ENCODE measurements at places on chromosomes 7 and 10. TPM values are rescaled to one million over a fixed set of nuclear protein-coding genes. Genes with fewer than 3 reads are reported as not detected.

SEMA3D gene
- 4.0 TPM for polyA plus RNA-seq

IPMK gene
- polyA plus RNA-seq: 3.0 TPM

CPED1 gene
- polyA plus RNA-seq: 12.4 TPM

ZMIZ1 gene
- 20.9 TPM for polyA plus RNA-seq

CYP2C18 gene
- not detected for polyA plus RNA-seq

ELFN1 gene
- polyA plus RNA-seq: 0.13 TPM

DNA sequence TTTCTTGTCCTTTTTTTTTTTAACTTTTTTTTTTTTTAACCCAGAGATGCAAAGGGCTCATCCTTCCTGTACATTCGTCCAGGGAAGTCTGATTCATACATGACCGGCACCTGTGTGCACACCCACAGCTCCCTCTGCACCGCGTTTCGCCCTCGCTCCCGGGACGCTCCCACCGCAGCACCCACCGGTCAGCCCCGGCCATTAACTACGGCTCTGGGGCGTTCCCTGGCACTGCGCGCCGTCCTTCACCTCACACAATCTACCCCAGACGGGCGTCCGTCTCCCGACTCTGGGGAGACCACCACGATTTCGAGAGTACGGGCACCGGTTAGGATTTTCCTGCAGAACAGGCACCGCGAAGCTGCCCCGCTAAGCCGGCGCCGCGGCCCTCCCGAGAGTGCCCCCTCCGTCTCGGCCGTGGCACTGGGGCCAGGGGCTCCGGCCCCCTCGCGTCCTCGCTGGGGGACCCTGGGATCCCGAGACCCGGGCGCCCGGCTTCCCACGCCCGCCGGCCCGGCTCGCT, 452 bp downstream of the ATE1 start:
- H3K4me3 ChIP-seq: peak overlapping the region; percentile 91
- H3K27me3 ChIP-seq: no peaks in the 10 kb centered on the region
- peak; percentile 85 for DNase-seq
- no peaks in the 10 kb centered on the region for H3K36me3 ChIP-seq
- H3K27ac ChIP-seq: peak overlapping the region; percentile 91

DNA sequence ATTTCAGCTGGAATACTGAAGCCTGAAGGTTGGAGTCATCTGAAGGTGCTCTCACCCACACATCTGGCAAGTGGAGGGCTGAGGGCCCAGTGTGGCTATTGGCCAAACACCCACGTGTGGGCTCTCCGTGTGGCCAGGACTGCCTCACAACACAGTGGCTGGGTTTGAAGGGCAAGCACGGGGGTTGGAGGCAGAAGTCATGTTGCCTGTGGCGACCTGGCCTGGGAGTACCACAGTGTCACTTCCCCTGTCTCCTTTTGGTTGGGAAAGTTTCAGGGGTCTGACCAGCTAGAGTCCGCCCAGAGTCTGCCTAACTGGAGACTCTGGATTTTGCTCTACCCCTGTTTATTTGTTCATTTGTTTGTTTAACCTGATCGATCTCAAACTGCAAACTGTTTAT, 169.5 kb downstream of the DNAJB6 start:
- no peaks in the 10 kb centered on the region for H3K27me3 ChIP-seq
- H3K4me1 ChIP-seq: no peaks in the 10 kb centered on the region
- no peak for DNase-seq
- H3K4me3 ChIP-seq: no peak overlapping the region
- H3K36me3 ChIP-seq: no peaks in the 10 kb centered on the region

DNA sequence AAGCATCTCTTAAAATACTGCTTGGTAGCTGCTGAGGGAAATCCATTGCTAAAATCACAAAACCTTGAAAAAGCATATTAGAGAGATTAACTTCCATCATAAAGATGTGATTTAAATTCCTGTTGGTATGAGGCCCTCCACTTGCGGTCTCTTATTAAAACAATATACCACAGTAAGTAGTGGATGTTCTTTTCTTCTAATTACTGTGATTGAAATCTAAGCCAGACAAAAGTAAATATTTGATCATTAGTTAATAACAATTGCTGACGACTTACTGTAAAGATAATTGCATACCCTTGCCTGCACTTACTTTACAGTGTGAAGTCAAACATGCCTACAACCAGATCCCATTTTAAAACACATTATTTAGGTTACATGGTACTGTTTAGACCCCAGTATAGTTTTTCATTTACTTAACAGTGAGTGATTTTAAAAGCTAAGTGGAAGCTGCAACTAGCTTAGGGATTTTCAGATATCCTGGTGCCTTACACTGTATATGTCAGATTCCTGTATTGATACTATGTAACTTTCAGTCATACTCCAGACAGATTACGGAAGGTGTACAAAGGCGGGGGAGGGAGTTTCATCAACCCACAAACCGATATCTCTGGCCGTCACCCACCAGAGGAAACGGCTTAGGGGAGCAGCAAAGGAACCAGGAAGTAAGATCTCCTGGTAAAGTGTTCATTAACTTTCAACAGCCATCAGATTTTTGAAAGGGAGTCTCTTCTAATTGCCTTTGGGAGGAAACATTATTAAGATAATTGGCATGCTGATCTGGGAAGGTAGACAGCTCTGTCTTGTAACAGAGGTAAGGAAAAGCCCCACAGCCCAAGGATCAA, 986 bp downstream of the NRP1 start:
- no peaks in the 10 kb centered on the region for H3K27me3 ChIP-seq
- H3K36me3 ChIP-seq: peaks cover 18% of the 10 kb centered on the region
- DNase-seq: peak; percentile 46
- H3K4me1 ChIP-seq: peaks cover 36% of the 10 kb centered on the region
- H3K27ac ChIP-seq: peak overlapping the region; percentile 86

DNA sequence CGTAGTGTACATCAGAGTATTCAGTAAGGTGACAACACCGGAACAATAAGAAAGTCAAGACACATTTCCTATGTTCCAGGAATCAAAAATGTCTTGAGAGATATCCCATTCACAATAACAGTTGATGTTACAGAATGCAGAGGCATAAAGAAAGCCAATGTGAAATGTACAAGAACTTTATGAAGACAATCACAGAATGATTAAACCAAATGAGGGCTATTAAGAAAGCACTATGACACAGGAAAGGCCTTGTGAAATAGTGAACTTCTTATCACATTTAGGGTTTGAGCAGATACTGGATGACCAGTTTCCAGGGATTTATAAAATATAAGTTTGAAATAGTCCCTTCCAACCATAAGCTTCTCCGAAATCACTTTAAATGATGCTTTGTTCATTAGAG, 52.7 kb downstream of the VWDE start:
- DNase-seq: no peak
- H3K4me3 ChIP-seq: no peak overlapping the region
- no peaks in the 10 kb centered on the region for H3K36me3 ChIP-seq
- no peak overlapping the region for H3K27ac ChIP-seq

GRCh38 chr10:110460111-110460809, 37.4 kb upstream of the DUSP5 start:
- peak; percentile 45 for DNase-seq
- H3K27me3 ChIP-seq: no peaks in the 10 kb centered on the region
- H3K4me3 ChIP-seq: no peak overlapping the region

GRCh38 chr10:47349941-47350371, 1.8 kb downstream of the RBP3 start:
- H3K27ac ChIP-seq: no peak overlapping the region
- H3K27me3 ChIP-seq: peaks cover 16% of the 10 kb centered on the region
- DNase-seq: no peak
- H3K4me3 ChIP-seq: no peak overlapping the region
- H3K4me1 ChIP-seq: no peaks in the 10 kb centered on the region

GRCh38 chr10:33743429-33743857, 409.0 kb upstream of the NRP1 start:
- no peak overlapping the region for H3K27ac ChIP-seq
- H3K36me3 ChIP-seq: no peaks in the 10 kb centered on the region
- H3K4me1 ChIP-seq: no peaks in the 10 kb centered on the region
- DNase-seq: no peak

GRCh38 chr10:62071846-62072281, 170.4 kb downstream of the ARID5B start:
- peaks cover 54% of the 10 kb centered on the region for H3K4me1 ChIP-seq
- peak overlapping the region; percentile 14 for H3K27ac ChIP-seq
- peak; percentile 73 for DNase-seq
- H3K27me3 ChIP-seq: no peaks in the 10 kb centered on the region
- H3K4me3 ChIP-seq: no peak overlapping the region

- peak; percentile 31 for DNase-seq
- no peak overlapping the region for H3K4me3 ChIP-seq
- no peaks in the 10 kb centered on the region for H3K27me3 ChIP-seq
- H3K27ac ChIP-seq: no peak overlapping the region
- H3K36me3 ChIP-seq: no peaks in the 10 kb centered on the region
- H3K4me1 ChIP-seq: peaks cover 9% of the 10 kb centered on the region
Measured at GRCh38 chr7:20307119-20307518, 23.6 kb upstream of the ITGB8 start.

GRCh38 chr7:101998029-101998905, 180.8 kb downstream of the CUX1 start:
- no peak for DNase-seq
- no peak overlapping the region for H3K27ac ChIP-seq
- H3K36me3 ChIP-seq: no peaks in the 10 kb centered on the region
- H3K4me1 ChIP-seq: no peaks in the 10 kb centered on the region
- no peaks in the 10 kb centered on the region for H3K27me3 ChIP-seq
- no peak overlapping the region for H3K4me3 ChIP-seq

DNA sequence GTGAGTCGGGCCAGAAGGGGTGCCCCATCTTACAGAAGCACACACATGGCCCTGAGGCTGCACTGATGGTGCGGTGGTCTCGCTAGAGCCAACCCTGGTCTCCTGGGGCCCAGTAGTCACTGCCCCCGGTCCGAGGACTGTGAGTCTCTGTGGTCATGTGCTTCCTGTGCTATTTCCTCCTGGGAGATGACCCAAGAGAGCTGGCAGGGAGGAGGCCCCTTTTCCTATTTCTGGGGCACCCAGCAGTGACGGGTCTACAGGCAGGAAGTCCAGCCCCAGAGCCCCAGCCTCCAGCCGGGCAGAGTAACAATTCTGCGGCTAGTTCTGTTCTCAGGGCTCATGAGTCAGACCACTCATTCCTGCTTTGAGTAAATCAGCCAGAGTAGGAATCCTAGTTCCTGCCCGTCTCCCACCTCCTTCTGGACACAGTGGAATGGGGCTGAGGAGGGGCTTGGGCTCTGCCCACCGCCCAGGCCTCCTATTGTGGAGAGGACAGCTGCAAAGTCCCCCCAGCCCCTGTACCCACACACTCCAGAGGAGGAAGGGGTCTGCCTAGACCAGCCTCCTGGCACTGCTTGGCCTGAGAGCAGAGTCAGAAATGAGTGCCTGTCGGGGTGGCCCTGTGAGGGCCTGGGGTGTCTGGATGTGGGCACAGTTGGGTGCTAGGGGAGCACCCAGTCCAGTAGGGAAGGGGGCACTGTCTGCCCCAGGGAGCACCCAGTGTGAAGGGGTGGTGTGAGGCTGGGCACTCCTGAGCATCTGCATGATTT, 80.5 kb upstream of the PPIF start:
- no peaks in the 10 kb centered on the region for H3K36me3 ChIP-seq
- DNase-seq: peak; percentile 98
- peak overlapping the region; percentile 97 for H3K27ac ChIP-seq
- peak overlapping the region; percentile 31 for H3K4me3 ChIP-seq
- H3K27me3 ChIP-seq: no peaks in the 10 kb centered on the region

DNA sequence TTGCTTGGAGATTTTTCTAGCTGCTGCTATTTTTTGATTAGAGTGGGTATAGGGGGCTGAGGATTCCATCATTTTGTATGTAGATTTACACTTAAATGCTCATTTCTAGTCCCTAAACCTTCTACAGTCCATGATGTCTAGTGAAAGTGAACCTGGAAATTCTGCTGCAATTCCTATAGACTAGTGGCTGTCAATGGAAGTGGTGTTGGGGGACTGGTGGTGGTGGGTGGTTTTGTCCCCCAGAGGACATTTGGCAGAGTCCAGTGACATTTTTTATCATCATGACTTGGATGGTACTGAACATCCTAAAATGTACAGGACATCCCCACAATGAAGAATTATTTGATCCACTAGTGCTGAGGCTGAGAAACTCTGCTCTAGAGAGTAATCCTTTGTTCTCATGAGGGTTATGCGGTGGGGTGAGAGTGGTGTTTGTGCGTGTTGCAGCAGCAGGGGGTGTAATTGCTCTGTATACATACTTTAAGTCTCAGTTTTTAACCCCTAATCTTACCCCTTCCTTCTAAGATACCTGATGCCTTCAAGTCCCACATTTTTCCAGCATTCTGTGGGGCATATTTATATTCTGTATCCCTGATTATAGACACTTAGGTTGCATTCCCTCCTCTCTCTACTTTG, 35.0 kb downstream of the KIF11 start:
- H3K27ac ChIP-seq: no peak overlapping the region
- H3K36me3 ChIP-seq: peaks cover 12% of the 10 kb centered on the region
- no peak overlapping the region for H3K4me3 ChIP-seq
- no peak for DNase-seq
- H3K4me1 ChIP-seq: no peaks in the 10 kb centered on the region
- no peaks in the 10 kb centered on the region for H3K27me3 ChIP-seq

GRCh38 chr10:90451283-90451682, 406.6 kb downstream of the HTR7 start:
- no peaks in the 10 kb centered on the region for H3K27me3 ChIP-seq
- no peak overlapping the region for H3K4me3 ChIP-seq
- H3K36me3 ChIP-seq: no peaks in the 10 kb centered on the region
- no peaks in the 10 kb centered on the region for H3K4me1 ChIP-seq
- DNase-seq: no peak

DNA sequence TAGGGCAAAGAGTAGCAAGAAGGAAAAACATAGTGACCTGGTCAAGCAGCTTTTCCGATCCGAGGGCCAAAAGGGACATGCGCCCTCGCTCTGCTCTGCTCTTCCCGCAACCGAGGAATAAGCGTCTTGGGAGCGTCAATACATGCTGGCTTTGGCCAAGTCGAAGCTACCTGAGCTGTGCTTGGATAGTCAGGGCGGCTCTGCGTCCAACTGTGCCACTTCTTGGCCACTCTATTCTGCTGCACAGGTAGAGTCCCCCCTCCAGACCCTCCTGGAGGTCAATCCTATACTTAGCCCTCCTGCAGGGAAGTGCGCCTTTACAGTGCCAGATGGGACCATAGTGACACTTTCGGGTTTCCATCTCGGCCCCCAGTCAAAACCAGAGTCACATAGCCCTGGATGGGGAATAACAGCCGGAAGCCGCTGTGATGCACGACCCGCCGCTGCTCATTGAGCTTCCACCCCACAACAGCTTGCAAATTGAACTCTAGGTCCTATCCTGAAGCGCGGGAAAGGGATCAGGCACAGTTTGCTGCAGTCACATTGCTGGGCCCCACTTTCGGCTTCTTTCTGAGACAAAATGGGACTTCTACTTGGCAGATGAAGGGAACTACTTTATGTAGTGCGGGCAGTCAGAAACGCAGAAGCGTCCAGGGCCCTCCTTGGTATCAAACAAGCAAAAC, 1.1 kb upstream of the HPSE2 start:
- H3K4me3 ChIP-seq: no peak overlapping the region
- peaks cover 58% of the 10 kb centered on the region for H3K27me3 ChIP-seq
- H3K4me1 ChIP-seq: 0 out of 2 replicates have a peak, but pooled peaks cover 8% of the 10 kb centered on the region
- no peaks in the 10 kb centered on the region for H3K36me3 ChIP-seq
- H3K27ac ChIP-seq: no peak overlapping the region

DNA sequence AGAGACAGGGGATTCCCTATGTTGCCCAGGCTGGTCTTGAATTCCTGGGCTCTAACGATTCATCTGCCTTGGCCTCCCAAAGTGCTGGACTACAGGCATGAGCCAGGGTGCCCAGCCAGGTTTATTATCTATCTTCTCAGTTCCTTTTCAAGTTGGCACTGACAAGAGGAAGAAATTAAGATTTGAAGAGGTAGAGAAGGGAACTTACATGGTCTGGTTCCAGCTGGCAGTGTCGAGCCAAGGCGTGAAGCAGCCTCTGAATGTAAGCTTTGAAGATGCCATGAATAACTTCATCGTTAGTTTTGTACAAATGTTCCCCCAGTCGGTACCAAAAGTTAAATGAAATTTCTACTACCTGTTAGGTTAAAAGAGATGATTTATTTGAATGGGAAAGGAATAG, 57.7 kb downstream of the TNPO3 start:
- H3K4me1 ChIP-seq: no peaks in the 10 kb centered on the region
- no peak overlapping the region for H3K27ac ChIP-seq
- H3K27me3 ChIP-seq: no peaks in the 10 kb centered on the region
- peaks cover 37% of the 10 kb centered on the region for H3K36me3 ChIP-seq
- DNase-seq: no peak
